ENCODE measurements at places on chromosomes 16 and 17. TPM values are rescaled to one million over a fixed set of nuclear protein-coding genes. Genes with fewer than 3 reads are reported as not detected.

SEZ6L2 gene
- total RNA-seq = 1.5 TPM

GRCh38 chr17:76005263-76006149, 4.9 kb downstream of the CDK3 start:
- DNase-seq = peak; percentile 60

GRCh38 chr17:72005332-72006163, 115.3 kb upstream of the SOX9 start:
- DNase-seq = no peak

GRCh38 chr17:43449470-43450248, 34.1 kb upstream of the DHX8 start:
- DNase-seq = no peak

- DNase-seq = no peak
These were observed 167.9 kb upstream of the ZFHX3 start for GRCh38 chr16:73215678-73216377.

DNA sequence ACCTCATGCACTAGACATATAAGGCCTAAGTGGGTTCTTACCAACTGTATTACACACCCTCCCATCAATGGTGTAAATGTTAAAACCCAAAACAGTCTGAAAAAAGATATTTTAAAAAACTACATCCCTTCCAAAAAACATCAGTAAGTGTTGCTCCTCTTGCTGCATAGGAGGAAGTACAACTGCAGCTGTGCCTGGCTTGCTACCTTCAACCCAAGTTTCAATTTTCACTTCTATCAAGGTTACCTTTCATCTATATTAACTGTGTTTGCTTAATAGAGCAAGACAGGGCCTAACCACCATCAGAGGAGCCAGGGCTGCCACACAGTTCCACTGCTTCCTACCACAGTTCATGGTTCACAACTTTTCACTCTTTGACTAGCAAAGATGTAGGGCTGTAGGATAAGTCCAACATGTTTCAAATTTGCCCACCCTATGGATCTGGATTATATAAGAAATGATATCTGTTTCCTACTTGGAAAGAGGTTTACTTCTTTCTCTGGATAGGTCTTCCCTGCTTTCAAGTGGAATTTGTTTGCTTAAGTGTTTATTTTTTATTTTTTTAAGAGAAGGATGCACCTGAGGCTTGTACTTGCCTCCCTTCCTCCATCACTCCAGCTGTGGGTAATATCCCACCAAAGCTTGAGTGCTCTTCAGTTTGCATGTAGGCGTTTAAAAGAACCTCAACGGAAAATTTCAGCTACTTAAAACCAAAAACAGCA, 56.7 kb downstream of the GRB7 start:
- no peak for DNase-seq

PPL gene
- total RNA-seq = 0.13 TPM

DNA sequence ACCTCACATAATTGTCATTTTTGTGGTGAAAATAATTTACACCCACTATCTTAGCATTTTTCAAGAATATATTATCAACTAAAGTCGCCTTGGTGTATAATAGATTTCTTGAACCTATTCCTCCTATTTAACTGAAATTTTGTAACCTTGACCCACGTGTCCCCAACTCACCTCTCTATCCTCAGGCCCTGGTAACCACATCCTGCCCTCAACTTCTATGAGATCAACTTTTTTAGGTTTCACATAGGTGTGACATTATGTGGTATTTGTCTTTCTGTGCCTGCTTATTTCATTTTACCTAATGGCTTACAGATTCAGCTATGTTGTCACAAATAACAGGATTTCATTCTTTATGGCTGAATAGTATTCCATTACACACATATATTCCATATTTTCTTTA, 73.0 kb upstream of the CNTNAP4 start:
- no peak for DNase-seq

DNA sequence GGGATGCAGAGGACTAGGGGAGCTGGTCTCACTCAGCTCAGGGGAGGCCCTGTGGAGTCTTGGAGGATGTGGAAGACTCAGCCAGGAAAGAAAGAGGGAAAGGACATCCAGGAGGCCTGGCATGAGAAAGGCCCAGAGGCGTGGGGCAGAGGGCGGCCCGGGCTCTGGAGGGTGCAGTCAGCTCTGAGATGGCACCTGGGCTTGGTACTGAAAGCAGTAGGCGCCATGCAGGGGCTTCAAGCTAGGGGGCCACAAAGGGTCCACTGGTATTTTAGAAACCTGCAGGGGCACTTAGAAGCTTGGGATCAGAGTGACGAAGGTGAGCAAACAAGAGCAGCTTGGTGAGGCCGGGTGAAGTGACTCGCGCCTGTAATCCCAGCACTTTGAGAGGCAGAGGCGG, 5.6 kb downstream of the FAM171A2 start:
- no peak for DNase-seq

DRC7 gene
- total RNA-seq = not detected

- DNase-seq = no peak
These were observed 23.1 kb upstream of the PHF12 start for GRCh38 chr17:28974451-28974850.

DNA sequence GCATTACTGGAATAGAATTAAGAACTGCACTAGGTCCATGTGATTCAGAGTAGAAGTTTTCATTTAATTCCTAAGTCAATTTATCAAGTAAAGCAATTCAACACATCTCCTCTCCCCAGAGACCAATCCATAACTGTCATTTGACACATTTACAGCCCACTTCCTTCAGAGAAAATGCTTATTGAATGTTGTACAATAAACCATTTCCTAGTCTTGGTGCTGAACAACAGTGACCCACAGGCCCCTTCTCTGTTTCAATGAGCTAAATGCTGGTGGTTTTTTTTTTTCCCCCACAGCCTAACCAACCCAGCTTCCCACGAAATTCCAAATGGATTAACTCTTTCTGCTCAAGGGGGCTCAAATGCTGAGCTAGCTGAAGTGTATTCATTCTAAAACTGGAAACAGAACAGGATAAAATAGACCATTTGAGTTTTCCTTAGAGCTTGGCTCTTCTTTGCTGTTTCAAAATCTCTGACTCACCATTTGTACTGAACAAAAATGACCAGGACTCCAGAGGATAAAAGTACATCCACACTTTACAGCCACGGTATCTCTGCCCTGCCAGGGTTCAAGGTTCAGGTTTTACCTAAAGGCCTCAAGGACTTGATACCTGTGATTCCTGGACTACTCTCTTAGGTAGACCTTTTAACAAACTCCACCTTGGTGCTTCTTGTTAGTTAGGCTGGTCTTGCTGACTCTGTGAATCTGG, 62.3 kb downstream of the TMEM100 start:
- no peak for DNase-seq

DNA sequence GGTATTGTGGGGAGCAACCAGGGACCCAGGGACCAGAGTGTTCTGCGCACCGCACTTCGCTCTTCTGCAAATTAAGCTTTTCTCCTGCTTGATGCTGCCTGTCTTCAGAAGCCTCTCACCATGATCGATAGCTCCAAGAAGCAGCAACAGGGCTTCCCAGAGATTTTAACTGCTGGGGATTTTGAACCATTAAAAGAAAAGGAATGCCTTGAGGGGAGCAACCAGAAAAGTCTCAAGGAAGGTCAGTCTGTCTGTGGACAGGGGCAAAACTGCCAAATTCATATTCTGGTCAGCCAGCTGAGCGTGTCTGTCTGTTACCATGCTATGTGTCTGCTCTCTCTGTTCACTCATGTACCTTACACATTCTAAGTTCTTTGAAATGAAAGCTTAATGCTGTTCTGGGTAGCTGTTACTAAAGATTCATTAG, 115.7 kb downstream of the MRTFB start:
- DNase-seq = no peak

- DNase-seq = no peak
These were observed 40.4 kb downstream of the ZNF778 start for GRCh38 chr16:89257757-89258465.

ZBTB4 gene
- total RNA-seq = 18.1 TPM

DNA sequence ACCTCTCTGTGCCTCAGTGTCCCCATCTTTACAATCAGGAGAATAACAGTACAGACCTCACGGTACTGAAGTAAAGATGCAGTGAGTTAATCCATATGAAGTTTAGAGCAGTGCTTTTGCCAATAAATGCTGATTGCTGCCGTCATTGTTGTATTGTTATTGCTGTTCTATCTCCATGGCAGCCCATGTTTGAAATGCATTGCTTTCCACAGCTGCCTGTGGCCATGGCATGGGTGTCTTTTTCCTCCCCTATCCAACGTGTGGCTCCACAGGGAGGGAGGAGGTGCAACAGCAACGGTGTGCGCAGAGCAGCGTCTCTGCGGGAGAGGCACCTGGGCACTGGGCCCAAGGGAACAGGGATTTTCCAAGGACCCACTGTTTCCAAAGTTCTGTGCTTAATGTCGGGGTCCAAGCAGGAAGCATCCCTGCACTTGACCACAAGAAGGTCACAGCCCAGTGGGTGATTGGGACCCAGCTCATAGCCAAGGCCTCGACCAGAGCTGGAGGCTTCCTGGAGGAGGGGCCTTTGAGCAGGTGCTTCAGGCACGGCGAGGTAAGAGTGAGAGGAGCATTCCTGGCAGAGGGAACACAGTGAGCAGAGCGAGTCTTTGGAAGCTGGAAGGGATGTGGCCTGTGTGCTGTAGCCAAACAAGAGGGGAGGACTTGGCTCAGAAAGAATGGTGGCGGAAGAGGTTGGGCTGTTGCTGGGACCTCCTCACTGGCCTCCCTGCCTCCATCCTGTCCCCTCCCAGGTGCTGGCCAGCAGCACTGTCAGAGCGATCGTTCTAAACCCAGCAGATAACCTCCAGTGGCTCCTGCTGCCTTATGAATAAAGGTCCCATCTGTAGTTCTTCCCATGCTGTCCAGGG, 3.9 kb downstream of the RAI1 start:
- DNase-seq = no peak

DNA sequence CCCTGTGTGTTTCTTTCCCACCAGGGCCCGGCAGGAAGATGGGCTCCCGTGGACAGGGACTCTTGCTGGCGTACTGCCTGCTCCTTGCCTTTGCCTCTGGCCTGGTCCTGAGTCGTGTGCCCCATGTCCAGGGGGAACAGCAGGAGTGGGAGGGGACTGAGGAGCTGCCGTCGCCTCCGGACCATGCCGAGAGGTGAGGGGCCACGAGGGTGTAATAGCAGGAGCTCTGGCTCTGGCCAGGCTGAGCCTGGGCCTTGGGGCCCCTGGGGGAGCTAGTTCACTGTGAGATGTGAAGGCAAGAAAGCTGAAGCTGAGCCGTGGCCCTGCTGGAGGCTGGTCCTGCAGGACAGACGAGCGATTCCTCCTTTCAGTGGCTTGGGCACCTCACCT, 20.0 kb downstream of the C1QTNF1 start:
- DNase-seq = no peak

TMC5 gene
- not detected for total RNA-seq

TOX3 gene
- total RNA-seq = not detected

Data from HT1080 (cell line).